Spinal cord (tissue), 10 donors: ENCODE measurements at places on chromosomes 2 and 18.

- peak; percentile 86 for DNase-seq
These were observed 779 bp upstream of the LYPD6 start for GRCh38 chr2:149329489-149330126.

DNA sequence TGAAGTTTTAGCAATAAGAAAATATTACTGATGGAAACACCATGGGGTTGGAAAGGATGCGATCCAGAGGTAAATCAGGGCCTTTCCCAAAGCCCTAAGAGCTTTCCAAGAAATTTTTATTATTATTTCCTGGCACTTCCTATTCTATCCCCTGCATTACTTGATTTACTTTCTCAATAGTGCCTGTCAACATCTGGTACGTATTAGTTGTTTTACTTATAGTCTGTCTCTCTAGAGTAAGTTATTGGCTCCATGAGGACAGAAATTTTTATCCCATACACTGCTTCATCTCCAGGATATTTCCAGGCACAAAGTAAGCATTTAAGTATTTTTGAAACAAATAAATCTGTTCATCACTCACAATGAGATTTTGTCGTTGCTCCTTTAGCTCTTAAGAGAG lies 18.1 kb downstream of the PPP4R1 start:
- no peak for DNase-seq

- DNase-seq, result peak; percentile 42
These were observed 217.7 kb upstream of the SMAD7 start for GRCh38 chr18:49168281-49168985.

- DNase-seq, result peak; percentile 13
These were observed 28.4 kb downstream of the ITGA4 start for GRCh38 chr2:181485638-181485946.

DNA sequence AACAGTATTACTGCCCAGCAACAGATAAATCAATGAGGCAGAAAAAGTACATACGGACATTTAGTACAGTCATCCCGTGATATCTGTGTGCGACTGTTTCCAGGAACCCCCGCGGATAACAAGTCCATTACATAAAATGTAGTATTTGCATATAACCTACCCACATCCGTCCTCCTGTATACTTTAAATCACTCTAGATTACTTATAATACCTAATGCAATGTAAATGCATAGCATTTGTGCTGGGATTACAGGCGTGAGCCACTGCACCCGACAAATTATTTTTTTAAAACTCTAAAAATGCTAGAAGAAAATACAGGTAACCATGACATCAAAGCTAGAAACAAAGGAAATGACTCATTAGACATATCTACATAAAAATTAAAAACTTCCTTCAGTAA lies 91.6 kb downstream of the FAM161A start:
- DNase-seq, result no peak

GRCh38 chr2:48738806-48739205 lies 16.7 kb downstream of the LHCGR start:
- DNase-seq, result no peak

DNA sequence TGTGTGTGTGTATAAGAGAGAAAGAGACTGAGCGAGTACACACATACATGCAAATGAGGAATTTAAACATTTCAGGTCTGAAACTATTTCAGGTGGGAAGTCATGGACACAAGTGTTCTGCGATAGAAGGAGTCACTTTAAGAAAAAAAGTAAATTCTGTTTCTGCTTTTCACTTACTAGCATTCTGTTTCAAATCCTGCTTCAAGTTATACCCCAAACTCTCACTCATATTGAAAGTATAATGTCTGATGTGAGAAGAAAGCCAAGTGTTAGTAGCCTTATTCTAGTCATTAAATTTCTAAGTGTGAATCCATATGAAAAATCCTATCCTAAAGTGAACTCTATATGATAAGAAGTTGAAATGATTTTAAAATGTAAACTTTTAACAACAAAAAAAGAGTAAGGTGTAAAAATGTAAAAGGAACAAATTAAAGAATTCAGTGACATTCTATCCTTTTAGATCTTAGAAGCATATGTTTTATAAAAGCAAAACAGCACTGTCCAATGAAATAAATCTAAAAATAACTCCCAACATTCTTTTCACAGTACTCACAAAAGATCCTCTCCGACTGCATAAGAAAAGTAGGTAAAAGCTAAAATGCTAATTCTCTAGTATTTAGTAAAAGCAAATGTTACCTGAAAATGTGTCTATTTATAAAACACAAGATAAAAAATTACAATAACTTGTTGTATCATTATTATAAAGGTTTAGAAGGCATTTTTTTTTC lies 570.6 kb downstream of the ZEB2 start:
- DNase-seq, result no peak

DNA sequence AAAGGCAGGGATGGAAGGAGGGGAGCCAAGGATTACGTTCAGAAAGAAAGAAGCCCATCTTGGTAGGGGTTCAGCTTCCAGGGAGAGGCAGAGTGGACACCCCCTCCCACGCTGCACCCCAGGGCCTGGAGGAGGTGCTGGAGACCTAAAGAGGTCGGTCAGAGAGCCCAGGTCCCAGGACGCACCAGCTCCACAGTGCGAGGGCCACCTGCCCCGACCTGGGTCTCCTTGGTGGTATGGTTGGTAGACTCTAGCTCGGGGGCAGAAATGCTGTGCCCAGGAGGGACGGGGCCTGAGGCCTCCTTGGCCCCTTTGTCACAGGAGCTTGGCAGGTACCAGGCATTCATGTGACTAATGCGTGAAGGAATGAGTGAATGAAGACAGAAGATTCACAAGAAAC lies 87.1 kb upstream of the RAB6C start:
- no peak for DNase-seq

DNA sequence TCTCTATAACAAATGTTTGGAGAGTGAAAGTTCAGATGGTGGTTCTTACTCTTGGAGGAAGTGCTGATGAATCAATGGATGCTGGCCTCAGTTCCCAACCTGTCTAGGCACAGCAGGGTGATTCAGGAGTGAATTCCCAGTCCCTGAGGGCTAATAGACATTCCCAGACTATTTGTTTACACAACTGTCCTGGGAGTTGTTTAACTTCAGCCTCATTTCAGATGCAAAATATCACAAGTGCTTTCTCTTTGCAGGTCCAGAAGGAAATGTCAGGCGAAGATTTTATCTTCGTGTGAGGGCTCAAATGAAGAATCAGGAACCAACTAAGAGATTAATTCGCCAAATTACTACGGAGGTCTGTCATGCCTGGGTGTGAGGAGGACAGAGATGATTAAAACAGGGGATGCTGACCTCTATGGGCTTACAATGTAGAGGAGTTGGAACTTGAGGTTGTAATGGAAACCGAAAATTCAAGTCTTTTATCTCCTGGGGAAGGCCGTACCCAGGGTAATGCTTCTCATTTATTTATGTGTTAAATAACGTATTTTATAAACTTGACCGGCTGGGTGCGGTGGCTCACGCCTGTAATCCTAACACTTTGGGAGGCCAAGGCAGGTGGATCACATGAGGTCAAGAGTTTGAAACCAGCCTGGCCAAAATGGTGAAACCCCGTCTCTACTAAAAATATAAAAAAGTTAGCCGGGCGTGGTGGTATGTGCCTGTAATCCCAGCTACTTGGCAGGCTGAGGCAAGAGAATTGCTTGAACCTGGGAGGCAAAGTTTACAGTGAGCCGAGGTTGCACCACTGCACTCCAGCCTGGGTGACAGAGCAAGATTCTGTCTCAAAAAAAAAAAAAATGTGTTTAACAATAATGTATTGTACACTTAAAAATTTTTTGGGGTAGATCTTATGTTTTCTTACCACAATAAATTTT lies 38.7 kb upstream of the SLC1A4 start:
- no peak for DNase-seq

GRCh38 chr2:168916331-168916675 lies 15.2 kb downstream of the G6PC2 start:
- no peak for DNase-seq

DNA sequence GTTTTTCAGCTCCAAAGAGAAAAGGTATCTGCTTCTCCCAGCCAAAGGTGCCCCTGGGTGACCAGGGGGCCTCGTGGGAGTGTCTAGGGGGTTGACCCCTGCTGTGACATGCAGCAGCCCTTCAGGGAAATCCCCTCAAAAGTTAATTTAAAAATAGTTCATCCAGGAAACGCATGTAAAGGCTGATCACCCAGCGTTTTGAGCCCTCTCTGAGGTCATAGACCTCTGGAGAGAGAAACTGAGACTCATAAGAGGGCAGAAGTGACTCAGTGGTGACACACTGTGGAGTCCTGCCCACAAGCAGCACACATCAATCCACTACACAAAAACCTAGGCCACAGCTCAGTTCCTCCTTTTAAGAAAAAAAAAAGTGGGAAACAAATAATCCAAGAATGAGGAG lies 11.9 kb downstream of the GAL3ST2 start:
- DNase-seq, result no peak

- no peak for DNase-seq
These were observed 242.6 kb upstream of the NT5C1B start for GRCh38 chr2:18831916-18832510.

- no peak for DNase-seq
These were observed 24.7 kb downstream of the COPS7B start for GRCh38 chr2:231810905-231811304.
